Cerebellum (tissue), 4 donors: ENCODE measurements at places on chromosomes 2 and 18.

DNA sequence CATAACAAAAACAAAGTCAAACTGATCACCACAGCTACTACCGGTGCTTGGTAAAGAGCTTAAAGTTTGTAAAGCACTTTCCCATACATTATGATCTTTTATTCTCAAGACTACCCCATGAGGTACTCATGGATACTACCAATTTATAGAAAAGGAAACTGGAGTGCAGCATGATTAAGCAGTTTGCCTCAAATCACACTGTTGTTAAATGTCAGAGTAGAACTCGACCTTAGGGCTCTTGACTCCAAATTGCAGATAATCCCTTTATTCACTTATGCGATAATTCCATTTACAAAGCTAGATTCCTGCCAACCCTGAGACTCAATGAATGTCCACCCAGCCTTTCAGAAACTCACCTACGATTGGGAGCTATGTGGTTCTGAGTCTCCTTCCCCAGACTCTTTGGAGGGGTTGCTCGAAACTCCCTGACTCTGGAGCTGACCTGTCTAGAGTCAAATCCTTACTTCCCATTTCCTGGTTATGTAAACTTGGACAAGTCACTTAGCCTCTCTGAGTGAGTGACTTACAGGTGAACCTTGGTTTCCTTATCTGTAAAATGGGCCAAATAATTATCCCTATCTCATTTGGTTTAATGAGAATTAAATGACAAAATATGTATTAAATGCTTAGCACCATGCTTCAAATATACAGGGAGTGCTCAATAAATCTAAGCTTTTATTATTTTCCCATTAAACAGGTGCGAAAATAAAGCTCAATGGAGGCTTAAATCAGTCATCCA, 47.4 kb downstream of the PSD4 start:
- no peak for DNase-seq

DNA sequence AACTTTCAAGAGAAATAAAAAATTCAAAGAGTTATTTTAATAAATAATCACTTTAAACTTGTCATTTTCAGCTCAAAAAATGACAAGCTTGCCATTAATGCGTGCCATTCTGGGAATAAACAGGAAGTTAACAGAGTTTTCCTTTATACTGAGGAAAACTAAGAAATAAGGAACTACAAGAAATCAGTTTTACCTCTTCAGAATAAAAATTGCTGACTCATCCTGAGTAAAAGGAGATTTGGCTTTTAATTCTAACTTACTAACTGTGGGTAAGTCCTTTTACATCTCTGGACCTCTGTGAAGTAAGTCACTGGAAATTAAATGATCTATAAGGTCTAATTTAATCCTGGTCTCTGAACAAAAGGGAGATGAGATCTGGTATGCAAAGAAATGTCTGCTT, 16.1 kb downstream of the CEBPZ start:
- DNase-seq, result no peak

- DNase-seq, result no peak
Measured at GRCh38 chr2:176093145-176093897, 800 bp downstream of the HOXD13 start.

DNA sequence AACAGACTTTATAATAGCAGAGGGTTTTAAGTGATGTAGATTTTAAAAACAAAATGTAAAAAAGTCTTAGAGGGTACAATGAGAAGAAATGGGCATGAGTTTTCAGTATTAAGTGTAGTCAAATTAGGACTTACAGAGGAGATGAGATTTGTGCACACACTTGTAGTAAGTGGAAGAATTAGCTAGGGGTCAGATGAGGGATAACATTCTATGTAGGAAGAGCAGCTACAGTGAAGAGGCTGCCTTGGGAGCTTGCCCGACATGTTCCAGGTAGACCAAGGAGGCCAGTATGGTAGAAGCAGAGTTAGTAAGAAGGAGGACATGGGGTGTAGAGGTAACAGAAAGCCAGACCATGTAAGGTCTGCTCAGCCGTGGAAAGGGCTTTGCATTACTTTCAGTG, 189.2 kb upstream of the DSEL start:
- no peak for DNase-seq

GRCh38 chr2:190947711-190948251, 66.2 kb downstream of the STAT1 start:
- DNase-seq, result peak; percentile 13

- DNase-seq, result no peak
Measured at GRCh38 chr2:36445185-36445866, 89.7 kb downstream of the CRIM1 start.

GRCh38 chr18:27428716-27429475, 243.8 kb upstream of the CHST9 start:
- no peak for DNase-seq

GRCh38 chr18:3526421-3527354, 76.7 kb downstream of the TGIF1 start:
- peak; percentile 36 for DNase-seq

DNA sequence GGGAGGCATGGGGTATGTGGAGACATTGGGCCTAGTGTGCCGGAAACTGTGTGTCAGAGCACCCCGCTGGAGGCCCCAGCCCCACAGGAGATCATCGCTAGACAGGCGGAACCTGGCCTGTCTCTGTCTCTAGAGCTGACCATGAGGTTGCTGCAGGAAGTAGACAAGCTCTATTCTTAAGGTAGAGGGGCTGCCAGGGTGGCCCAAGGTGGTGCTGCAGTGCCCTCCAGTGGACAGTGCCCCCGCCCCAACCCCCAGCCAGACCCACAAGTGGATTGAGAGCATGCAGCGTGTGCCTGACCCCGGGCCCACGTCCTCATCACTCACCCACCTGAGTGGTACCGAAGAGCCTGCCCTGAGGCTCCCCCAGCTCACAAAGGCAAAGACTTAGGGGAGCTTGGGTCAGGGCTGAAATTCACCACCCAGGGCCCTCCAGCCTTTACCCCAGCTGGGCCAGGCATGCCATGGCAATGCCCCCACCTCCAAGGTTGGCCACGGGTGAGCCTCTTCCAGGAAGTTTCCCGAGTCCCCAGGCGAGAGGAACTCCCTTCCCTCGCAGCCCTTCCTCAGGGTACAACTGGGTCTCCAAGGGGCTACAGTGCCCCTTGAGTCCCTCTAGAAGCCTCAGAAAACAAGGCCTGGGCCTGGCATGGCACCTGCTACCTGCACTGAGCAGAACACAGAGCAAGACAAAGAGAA, 155.0 kb downstream of the TTC32 start:
- DNase-seq, result no peak

DNA sequence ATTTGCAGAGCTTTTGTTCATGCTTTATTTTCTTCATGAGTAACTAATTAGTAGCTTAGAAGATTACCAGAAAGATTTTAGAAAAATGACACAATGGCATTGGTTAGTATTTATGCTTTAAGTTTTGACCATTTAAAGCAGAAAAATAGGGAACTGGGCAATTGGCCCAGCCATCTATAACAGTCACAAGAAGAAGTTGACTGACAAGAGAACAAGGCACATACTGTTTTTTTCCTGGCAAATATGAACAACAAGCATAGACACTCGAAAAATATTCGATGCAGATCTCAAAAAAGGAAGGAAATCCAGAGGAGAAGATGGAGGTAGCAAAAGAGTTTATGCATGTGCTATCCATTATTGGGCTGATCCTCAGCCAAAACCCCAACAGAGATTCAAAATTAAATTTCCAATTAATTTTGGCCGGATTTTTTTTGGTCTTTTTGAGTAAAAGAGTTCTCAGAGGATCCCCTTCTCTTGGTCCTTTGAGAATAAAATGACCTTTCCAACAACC, 200.8 kb upstream of the SLC35G4 start:
- DNase-seq, result no peak

DNA sequence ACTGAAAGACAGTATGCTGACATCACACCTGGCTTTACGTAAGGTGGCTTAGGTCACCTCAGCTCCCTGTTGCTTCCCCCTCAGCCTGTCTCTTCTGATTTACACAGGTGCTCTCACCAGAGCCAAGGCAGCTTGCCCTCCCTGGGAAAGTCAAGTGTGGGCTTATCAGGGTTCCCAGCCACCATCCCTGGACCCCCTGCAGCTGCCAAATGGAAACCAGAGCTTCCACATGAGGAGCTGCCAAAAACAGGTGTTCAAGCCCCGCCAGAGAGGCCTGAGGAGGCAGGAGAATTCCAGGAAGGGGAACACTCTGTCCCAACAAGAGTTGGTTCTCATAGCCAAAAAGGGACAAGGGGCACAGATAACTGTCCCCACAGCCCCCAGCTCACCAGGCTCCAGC, 266.7 kb downstream of the ATAD2B start:
- no peak for DNase-seq

GRCh38 chr18:54845787-54846186, 17.5 kb downstream of the RAB27B start:
- DNase-seq, result no peak

- no peak for DNase-seq
Measured at GRCh38 chr2:190978389-190979053, 35.5 kb downstream of the STAT1 start.

- no peak for DNase-seq
Measured at GRCh38 chr2:220676695-220677094, 895.4 kb downstream of the EPHA4 start.

DNA sequence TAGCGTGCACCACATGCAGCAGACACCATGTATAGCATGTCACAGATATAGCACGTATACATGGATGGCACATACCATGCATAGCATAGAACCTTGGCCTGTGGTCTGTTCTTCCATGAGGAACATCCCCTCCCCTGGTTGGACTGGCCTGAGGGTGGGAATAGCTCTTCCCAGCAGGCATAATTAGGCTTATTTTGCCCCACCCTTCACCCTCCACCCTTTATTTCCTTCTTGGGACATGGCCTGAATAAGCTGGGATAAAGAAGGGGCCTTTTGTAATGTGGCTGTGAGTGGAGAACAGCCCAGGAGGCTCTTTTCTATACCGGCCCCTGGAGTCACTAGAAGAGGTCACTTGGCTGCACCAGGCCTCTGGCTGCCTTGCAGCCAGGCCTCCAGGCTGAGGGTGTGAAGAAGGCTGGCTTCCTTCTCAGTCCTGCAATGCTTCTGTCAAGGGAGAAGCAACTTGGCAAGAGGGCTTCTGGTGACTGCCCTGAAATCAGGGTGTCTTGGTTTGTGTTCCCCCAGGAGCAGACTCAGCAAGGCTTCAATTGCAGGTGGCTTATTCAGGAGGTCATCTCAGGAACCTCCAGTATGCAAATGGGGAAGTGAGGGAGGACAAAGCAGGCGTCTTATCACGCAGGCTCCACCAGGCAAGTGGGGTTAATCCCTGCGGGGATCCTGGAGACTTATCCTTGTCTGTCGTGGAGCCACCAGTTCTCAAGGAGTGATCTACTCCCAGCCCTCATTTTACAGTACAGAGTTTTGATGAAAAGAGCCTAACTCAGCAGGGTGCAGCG, 68.2 kb downstream of the HS6ST1 start:
- no peak for DNase-seq

DNA sequence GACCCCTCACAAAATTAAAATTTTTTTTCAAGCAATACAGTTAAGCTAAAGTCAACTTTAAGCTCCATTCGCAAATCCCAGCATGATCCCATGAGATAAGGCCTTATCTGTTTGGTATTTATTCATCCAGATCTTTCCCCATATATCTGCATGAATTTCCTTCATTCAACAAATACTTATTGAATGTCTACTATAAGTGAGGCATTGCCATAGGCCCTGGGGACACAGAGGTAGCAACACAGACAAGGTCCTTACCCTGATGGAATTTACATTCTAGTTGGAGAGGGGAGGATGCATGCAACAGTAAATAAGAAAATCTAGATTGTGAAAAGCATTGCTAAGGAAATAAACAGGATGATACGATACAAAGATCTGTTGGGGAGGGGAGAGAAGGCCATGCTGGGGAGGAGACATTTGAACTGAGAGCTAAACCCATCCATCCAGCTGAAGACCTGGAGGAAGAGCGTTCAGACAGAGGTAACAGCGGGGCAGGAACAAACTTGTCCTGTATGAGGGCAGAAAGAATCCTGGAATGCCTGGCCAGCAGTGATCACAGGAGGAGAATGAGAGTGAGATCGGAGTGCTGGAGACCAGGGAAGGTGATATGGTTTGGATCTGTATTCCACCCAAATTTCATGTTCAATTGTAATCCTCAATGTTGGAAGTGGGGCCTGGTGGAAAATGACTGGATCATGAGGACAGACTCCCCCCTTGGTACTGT, 71.6 kb downstream of the SDC1 start:
- no peak for DNase-seq

DNA sequence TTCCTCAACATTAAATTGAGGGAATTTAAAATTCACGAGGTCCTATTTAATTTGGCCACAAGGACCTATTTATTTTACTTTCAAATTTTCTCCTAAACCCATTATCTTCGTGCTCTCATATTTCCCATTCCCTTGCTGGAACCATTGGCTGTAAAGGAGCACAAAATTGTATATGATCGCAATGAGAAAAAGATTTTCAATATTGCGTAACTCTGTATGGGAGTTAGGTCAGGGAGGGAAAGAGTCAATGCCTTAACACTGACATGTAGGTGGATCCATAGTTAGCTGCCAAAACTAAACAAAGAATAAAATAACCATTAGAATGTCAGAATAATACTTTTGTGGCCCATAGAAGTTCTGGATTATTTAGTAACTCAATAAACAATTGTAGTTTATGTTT, 40.6 kb upstream of the ZC3H15 start:
- DNase-seq, result no peak

- DNase-seq, result peak; percentile 76
Measured at GRCh38 chr2:105812180-105813044, 67.7 kb downstream of the NCK2 start.

GRCh38 chr2:184598002-184598315, 370 bp upstream of the ZNF804A start:
- no peak for DNase-seq

- no peak for DNase-seq
Measured at GRCh38 chr2:37918742-37919186, 6.3 kb upstream of the RMDN2 start.

DNA sequence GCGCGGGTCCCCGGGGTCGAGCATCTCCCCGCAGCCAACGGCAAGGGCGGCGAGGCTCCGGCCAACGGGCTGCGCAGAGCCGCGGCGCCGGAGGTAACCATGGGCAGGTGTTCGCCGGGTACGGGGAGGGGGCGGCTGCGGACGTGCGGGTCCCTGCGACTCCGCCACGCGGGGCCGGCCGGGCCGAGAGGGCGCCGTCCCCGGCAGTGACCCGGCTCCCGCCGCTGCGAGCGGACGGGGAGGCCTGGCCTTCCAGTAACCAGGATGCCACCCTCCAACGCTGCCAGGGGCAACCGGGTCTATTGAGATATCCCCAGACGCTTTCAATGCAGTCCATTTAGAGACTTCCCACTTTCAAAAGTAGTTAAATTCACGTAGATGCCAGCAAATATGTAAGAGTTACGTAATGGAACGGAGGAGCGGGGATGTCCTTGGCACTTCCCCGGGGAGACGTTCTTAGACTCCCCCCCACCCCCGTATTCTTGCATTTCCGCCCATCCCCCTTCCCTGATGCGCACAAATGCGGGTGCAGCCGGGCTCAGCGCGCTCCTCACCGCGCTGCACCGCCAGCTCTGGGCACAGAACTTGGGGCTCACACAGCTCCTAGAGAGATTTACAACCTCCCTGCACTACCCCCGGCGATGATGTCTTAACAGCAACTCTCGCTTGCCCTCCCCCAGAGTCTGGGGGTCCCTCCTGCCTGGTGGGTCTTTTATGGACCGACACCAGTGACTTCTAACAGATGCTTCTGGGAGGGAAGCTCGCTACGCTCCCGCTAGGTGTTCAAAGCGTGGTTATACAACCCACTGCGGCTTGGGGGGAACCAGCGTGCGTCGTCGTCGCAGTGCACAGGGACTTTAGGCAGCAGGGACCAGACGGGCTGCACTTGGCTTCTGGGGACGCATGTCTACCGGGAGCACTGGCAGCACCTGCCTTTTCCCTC, 657 bp downstream of the SGPP2 start:
- DNase-seq, result peak; percentile 69
